ENCODE measurements at places on chromosomes 13 and 19. TPM values are rescaled to one million over a fixed set of nuclear protein-coding genes. Genes with fewer than 3 reads are reported as not detected.

RPL18 gene
- 2,030 TPM for total RNA-seq

- DNase-seq = no peak
These were observed 37.5 kb downstream of the C13orf46 start for GRCh38 chr13:113936166-113936965.

DNA sequence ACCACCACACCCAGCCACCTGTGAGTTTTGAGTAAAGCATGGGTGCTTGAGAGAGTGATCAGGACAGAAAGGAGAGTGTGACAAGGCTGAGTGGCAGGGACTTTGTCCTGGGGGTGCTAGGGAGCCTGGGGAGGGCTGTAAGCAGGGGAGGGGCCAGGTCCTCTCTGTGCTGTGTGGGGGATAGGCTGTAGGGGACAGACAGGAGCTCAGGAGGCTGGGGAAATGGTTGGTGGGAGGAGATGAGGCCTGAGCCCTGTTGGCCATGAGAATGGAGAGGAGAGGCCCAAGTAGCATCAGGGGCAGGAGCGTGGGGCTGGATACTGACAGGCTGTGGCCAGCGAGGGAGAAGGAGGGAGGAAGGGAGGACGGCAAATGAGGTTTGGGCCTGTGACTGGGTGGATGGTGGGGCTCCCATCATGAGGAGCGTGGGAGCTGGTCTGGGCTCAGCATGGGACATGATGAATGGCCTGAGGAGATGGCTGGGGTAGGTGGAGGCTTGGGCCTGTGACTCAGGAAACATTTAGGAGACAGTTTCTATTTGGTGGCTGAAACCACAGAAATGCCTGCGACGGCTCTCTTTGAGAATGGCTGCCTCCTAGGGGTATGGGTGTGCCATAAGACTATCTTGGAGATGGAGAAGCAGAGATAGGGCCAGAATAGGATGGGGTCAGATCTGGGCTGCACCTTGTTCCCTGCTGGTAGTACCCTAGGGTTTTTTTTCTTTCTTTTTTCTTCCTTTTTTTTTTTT, 25.0 kb downstream of the GRIN2D start:
- DNase-seq = no peak

- DNase-seq = no peak
These were observed 73.1 kb downstream of the ABCC4 start for GRCh38 chr13:95228130-95228529.

GRCh38 chr13:72931311-72931710, 127.5 kb upstream of the KLF5 start:
- no peak for DNase-seq

- DNase-seq = no peak
These were observed 9.7 kb downstream of the RNASEH2B start for GRCh38 chr13:50919277-50919676.

LILRA6 gene
- not detected for total RNA-seq

DNA sequence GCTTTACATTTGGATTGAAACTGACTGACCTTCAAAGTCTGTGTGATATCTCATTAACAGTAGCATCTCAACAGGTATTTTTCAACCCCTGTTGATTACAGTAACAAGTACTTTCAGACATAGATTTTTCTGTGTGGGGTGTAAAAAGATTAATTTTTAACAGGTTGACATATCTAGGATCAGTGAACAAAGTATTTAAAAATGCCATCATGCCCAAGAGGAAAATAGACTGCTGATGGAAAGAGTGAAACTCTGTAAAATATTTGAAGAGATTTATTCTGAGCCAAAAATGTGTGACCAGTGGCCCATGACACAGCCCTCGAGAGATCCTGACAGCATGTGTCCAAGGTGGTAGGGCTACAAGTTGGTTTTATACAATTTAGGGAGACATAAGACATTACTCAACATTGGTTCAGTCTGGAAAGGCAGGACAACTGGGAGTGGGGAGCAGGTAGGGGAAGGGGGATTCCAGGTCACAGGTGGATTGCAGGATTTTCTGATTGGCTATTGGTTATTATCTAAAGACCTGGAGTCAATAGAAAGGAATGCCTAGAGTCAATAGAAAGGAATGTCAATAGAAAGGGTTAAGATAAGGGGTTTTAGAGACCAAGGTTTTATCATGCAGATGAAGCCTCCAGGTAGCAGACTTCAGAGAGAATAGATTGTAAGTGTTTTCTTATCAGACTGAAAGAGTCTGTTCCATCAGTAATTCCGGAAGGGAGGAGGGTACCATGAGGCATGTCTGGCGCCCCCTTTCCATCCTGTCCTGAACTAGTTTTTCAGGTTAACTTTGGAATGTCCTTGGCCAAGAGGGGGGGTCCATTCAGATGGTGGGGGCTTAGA, 29.1 kb downstream of the TNFRSF19 start:
- DNase-seq = no peak

DNA sequence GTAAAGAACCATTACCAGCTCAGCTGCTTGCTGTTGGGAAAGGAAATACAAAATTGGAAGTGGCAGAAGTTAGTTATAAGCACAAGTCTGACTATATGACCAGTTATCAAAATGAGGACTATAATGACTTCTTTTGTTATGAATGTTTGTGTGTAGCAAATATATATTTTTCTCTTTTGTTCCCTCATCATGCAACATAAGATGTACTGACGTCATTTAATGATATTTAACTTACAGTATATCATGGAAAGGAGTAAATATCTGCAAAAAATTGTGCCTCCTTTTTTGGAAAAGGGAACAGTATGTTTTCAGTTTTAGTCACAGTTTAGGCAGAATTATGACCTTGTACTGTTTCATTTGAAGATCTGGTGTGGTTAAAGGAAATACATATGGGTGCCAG, 356.3 kb upstream of the SLITRK5 start:
- no peak for DNase-seq

DNA sequence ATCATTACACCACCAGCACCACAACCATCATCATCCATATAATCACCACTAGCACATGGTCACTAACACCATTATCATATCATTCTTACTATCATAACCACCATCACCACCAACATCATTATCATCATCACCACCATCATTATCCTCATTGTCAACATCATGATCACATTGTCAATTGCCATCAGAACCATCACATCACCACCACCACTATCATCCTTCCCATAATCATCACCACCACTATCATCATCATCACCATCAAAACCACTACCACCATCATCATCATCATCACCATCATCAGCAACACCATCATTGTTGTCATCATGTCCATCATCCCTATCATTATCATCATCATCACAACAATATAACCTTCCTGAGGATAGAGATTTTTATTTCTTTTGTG, 58.1 kb downstream of the MBD3L1 start:
- DNase-seq = no peak

SIGLEC12 gene
- not detected for total RNA-seq

PNMA8B gene
- 0.06 TPM for total RNA-seq

- no peak for DNase-seq
These were observed 1.8 kb upstream of the KCTD15 start for GRCh38 chr19:33794683-33795369.

IFNL1 gene
- total RNA-seq = 1.8 TPM

- no peak for DNase-seq
These were observed 5.8 kb downstream of the KRTDAP start for GRCh38 chr19:35484252-35485036.

PSG11 gene
- total RNA-seq = 0.37 TPM

KIR2DL1 gene
- total RNA-seq = not detected

TRPM4 gene
- total RNA-seq = 0.58 TPM

GRCh38 chr13:72457151-72457550, 270.3 kb downstream of the MZT1 start:
- DNase-seq = no peak

PLEKHF1 gene
- 24.3 TPM for total RNA-seq
